ENCODE measurements at places on chromosomes 3 and 15.

DNA sequence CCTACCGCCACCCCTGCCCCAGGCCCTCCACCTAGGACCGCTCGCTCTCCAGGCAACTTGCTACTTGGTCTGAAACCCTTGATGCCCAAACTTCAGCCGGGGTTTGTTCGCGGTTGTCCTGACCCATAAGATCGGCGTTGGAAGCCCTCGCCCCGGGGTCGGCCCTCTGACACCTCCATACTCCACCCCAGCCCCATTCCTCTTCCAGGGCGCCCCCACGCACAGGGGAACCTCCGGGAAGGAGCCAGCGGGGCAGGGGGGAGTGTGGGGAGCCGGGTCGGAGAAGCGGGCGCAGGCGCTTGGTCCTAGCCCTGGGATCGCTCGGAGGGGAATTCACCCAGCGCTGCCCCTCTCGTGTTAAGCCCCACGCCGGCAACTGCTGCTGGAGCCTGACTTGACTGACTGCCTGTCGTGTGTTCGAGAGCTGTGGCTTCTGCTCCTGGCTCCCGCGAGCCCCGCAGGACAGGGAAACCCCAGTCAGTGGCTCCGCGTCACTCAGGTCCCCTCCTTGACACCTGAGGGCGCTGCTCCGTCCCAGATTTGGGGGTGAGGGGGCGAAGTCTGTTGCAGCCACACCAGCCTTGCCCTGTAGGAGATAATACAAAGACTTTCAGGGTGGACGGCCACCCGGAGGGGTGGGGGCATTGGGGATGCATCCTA, 675 bp downstream of the RYR3 start:
- DNase-seq = no peak

DNA sequence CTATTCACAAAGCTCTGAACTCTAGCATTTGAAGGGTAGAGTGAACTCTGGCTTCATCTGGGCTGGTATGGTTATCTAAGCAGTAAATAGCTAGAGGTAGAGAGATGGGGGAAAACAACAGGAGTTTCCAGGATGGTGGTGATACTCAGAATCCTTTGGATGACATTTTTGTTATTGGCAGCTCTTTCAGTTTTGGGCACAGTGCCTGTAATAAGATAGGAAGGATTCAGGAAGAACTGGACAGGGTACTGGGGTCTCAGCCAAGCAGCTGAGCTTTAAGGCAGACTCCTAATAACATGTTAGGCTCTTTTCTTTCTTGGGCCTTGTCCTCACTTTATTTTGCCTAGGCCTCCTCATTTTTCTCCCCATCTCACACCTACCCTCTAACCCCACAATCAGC, 338.5 kb downstream of the CADM2 start:
- DNase-seq = no peak

- DNase-seq = no peak
Measured at GRCh38 chr3:188236271-188236670, 82.3 kb downstream of the LPP start.

GRCh38 chr15:38864122-38864521, 299.5 kb upstream of the RASGRP1 start:
- no peak for DNase-seq

GRCh38 chr3:110865934-110866333, 205.7 kb upstream of the NECTIN3 start:
- no peak for DNase-seq

All from NCI-H2029 treated with DMSO at 0.1 percent for 48 hours (cell line).